ENCODE measurements at places on chromosomes 11 and 22.

- DNase-seq, result no peak
Measured at GRCh38 chr22:46293577-46294260, 3.0 kb upstream of the GTSE1 start.

DNA sequence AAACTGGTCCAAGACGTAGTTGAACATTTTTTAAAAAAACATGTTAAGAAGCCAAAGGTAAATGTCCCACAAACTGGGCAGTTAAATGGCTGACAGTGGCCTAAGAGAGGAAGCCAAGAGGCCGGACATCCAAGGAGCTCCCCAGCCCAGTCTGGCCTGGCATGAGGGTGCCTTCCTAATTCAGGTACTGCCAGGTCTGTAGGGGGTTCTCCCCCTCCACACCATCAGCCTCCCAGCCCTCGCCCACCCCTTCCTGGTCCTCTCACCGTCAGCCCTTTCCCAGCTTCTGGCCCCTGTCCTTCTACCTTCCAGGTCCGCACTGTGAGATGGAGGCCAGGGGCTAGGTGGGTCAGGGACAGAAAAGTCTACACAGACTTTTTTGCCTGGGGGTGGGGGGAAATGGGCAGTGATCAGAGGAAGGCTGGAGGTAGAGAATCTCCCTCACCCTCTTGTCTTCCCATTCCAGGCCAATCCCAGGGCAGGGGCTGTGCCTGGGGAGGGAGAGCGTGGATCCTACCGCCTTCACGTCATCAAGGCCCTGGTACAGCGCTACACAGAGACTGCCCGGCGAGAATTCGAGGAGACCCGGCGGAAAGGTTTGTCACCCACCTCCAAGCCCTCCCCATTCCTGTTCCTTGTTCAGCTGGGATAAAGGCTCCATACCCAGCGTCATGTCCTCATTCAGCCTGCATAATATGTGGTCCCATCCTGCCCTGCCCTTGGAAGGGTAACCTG, 6.0 kb downstream of the ART5 start:
- no peak for DNase-seq

- no peak for DNase-seq
Measured at GRCh38 chr11:114243461-114244372, 52.5 kb upstream of the NNMT start.

GRCh38 chr11:57200917-57201316, 19.2 kb downstream of the LRRC55 start:
- no peak for DNase-seq

DNA sequence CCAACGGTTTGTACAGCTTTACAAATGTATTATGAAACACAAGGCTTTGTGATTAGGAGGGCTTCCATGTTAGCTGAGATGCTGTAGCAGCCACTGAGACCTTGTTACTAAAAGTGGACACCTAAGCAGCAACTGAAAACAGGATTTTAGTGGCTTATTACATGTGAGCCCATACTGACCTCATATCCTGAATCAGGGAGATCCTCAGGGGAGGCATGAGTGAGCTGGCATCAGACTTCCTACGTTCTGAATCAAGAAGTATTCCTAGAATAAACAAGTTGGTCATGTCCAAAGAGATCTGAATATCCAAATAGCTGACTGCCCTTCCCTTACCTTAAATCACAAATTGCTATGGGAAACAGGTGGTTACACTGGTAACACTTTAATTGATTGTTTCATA, 59.1 kb upstream of the SCUBE2 start:
- DNase-seq, result no peak

DNA sequence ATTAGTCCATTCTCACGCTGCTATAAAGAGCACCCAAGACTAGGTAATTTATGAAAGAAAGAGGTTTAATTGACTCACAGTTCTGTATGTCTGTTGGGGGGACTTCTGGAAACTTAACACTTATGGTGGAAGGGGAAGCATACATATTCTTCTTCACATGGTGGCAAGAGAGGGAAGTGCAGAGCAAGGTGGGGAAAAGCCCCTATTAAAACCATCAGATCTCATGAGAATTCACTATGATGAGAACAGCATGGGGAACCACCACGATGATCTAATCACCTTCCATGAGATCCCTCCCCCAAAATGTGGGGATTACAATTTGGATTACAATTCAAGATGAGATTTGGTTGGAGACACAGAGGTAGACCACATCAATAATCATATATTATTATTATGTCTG, 25.7 kb downstream of the CEP57 start:
- no peak for DNase-seq

DNA sequence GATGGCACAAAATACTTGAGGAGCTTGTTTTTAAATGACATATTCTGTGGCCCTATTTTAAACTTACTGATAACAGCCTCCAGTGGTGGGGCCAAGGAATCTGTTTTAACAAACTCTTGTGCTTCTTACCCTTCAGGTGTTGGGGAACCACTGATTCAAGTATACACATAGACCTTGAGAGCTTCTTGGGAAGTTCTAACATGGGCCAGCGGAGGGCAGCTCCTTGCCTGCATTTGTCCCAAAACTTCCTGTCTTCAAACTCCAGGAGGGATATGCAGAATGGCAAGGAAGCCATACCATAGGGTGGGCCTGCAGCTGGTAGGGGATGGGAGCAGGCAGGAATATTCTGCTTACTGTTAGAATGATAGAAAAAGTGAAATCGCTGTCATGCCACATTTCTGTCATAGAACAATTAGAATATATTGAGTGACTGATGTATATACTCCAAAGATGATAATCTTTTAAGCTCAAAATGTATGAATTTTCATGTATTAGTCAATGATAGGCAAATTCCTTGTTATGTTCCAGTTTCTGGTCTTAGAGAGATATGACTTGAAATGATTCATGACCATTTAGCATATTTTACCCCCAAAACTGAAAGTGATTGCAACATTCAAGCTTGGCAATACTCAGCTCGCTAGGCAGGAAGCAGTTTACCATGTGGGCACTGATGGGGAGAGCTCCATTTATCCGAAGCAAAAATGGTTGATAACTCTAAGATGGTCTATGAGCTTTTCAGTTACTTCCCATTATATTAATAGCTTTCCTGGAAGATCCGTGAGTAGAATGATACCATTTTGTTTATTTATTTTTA, 9.2 kb downstream of the EXT2 start:
- DNase-seq, result no peak

DNA sequence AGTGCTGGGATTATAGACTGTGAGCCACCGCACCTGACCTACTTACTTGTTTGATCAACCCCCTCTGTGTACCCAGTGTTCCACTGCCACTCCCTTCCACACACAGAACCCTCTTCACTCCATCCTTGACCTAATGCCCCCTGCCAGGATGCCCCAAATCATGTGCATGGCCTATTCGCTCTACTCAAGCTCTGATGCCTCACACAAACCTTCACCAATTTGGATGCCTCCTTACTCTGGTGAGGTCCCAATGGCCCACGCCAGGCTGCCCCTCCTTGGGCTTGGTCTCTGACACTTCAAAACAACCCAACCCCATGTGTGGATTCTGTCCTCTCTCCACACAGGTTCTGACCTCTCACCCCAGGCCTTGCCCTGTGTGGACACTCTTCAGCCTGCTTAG, 9.4 kb upstream of the PSMC3 start:
- no peak for DNase-seq

DNA sequence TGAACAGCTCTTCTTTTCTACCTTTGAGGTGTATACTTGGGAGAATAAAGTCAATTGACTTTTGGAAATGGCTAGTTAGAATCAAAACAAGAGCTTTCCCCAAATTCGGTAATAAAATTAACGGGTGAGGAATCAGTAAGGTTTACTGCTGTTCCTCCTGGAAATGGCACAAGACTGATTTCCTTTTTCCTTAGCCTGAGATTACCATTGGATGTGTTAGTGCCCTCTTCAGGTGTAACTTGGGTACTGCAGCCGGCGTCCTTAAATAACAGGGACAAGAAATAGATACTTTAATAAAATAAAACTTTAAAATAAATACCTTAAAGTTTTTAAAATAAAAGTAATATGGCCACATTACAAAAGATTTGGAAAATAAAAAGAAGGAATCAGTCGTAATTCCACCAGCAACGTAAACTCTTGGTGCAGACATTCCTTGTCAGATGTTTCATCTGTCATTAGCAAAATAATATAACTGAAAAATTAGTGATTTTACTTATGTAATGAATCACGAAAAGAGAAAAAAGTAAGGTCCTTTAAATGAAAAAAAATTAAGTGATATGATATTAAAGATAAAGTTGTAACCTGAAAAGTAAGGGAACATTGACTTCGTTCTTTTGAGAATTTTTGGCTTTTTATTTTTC, 29.7 kb downstream of the ZFTA start:
- DNase-seq, result peak; percentile 30

- DNase-seq, result peak; percentile 59
Measured at GRCh38 chr11:100687630-100688395, 725 bp downstream of the ARHGAP42 start.

DNA sequence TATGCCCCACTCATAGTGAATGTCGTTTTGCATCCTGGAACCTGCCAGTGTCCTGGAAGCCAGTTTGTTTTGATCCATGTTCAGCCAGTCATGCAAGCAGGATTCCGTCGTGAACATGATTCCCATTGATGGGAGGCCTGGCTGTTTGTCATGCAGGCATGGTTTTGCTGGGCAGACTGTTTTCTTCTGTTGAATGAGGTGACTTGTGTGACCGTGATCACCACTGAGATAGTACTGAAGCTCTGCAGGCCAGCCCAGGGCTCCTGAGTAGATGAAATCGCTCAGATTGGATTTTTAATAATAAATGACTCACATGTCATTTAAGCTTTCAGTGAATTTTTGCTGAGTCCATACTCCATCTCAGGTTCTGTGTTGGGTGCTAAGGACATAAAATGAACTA, 117.8 kb downstream of the PDE2A start:
- no peak for DNase-seq

DNA sequence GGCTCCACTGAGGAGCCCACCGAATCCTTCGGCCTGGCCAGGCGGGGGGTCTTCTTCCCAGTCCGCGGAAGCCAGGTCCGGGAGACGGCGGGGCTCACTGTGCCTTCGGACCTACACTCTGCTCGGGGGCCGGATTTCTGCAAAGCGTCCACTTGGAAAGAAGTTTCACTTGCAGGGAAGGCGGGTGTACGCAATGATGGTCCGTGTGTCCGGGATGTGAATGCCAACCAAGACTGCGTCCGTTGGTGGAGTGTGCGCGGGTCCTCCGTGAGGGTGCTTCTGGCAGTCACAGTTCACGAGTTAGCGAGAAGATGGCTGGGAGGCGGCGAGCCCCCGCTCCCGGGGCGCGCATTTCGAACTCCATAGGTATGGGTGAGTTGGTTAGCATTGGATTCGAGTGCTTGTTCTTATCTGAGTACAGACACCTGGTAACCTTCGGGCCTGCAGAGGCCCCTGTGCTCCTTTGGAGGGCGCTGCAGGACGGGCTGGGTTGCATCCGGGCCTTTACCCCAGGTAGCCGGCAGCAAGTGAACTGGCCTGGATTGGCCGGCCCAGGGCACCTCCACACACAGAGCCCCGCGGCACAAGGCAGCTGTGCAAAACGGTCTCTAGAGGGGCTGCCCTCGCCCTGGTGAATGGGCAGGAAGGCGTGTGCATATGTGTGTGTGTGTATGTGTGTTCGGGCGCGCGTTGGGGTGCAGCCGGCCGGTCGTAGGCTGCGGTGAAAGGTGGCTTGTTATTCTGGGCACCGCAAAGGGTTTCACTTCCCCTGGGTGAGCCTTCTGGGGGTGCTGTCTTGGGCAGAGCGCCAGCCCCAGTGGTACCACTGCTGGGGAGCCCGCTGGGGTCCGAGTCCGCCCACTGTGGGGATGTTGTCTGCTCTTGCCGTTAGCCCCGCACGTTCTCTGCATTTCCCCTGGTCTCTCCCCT, 13.3 kb upstream of the CYP2R1 start:
- no peak for DNase-seq

- no peak for DNase-seq
Measured at GRCh38 chr11:67050139-67050538, 6.5 kb upstream of the RHOD start.

DNA sequence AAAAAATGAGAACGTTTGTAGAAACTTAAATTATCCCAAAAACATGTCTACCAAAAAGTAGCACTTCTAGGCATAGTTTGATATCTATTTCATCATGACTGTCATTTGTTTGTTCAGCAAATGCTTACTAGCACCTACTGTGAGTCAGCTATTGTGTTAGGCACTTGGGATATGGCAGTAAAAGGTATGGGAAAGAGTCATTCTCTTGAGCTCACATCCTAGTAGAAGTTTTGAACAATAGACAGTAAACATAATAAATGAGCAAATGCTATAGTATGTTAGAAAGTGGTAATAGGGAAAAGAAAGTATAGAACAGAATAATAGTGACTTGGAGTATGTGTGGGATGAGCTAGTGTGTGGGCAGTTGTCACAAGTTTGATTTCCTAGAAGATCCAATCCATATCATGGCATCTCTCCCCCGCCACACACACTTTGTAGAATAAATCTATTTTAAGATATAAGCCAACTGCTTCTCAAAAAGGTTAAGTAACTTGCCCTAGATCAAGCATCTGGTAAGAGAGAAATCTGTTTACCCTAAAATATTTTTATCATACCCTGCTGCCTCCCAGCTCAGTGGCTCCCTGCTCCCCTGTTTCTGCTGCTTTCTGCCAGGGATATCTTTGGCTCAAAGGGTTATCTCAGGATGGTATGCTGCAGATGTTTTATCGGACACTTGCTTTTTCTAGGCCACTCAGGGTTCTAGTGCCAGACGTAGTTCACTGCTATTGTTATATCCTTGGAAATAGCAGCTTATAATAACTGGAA, 129.7 kb downstream of the NCAM1 start:
- DNase-seq, result no peak

GRCh38 chr11:102705626-102706025, at the start of gene MMP27:
Gene MMP27, minus strand, starts transcription at chr11:102705769. Its CDS starts 55 bp downstream, at chr11:102705714.
- no peak for DNase-seq
